ENCODE measurements at places on chromosomes 6 and 20. TPM values are rescaled to one million over a fixed set of nuclear protein-coding genes. Genes with fewer than 3 reads are reported as not detected.

DNA sequence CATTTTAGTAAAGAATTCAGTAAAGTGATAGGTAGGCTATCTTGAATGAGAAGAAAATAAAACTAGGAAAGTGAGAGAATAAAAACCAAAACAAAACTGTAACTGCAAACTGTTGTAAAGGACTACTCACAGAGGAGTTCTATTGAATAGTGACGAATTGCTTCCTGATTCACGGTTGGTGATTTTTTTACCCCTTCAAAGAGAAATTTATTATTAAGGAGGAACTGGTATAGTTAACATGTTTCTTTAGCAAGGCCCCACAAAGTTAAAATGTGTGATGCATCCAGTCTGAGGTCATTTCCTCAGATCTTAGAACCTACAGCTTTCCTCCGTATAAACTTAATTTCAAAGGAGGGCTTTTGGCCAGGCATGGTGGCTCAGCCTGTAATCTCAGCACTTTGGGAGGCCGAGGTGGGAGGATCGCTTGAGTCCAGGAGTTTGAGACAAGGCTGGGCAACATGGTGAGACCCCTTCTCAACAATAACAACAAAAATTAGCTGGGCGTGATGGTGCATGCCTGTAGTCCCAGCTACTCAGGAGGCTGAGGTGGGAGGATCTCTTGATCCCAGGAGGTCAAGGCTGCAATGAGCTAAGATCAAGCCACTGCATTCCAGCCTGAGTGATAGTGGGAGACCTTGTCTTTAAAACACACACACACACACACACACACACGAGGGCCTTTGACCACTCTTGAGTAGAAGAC is 8.3 kb downstream of the PRDM1 start:
- H3K4me3 ChIP-seq: no peak overlapping the region
- peaks cover 6% of the 10 kb centered on the region for H3K4me1 ChIP-seq

DNA sequence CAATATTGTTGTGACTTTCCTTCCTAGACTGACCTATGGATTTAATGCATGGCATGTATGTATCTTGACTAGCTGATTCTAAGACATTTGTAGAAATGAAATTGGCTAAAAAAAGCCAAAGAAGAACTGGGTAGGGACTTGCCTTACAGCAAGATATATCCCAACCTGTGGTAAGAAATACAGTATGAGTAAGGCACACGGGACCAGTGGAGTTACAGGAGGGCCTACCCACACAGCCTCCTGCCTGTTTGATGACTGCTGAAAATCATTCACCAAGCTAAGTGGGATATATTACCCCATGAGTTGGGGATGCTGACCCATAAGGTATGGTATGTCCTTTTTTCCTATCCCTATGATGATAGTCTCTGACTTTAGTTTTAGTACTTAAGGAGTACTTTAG is 112.2 kb downstream of the INSM1 start:
- H3K27me3 ChIP-seq: no peaks in the 10 kb centered on the region
- peaks cover 17% of the 10 kb centered on the region for H3K36me3 ChIP-seq
- no peak overlapping the region for H3K27ac ChIP-seq
- no peak overlapping the region for H3K4me3 ChIP-seq
- no peak for DNase-seq

DNA sequence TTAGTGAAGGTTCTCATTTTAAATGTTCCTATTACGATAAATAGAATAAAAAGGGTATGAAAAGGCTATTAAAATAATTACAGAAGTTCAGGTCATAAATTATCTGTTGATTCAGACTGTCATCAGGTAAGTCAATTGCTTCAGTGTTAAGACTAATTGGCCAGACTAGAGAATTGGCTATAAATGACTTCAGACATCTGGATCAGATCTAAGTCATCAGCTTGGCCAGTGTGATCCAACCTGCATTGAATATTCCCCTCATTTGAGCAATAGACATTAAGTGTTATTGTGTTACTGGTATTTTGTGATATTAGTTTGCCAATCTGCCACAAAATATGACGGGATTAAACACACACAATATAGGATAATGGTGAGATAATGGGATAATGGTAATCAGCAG is 377.6 kb upstream of the CITED2 start:
- H3K27ac ChIP-seq: no peak overlapping the region
- H3K4me3 ChIP-seq: no peak overlapping the region
- H3K4me1 ChIP-seq: peaks cover 21% of the 10 kb centered on the region
- no peaks in the 10 kb centered on the region for H3K27me3 ChIP-seq

- H3K27me3 ChIP-seq: no peaks in the 10 kb centered on the region
- DNase-seq: no peak
- peaks cover 7% of the 10 kb centered on the region for H3K36me3 ChIP-seq
- peaks cover 54% of the 10 kb centered on the region for H3K4me1 ChIP-seq
- peak overlapping the region; percentile 61 for H3K27ac ChIP-seq
Observed at GRCh38 chr6:36961441-36962435, 7.2 kb downstream of the PI16 start.

GRCh38 chr6:183668-184067 is 108.6 kb upstream of the DUSP22 start:
- no peaks in the 10 kb centered on the region for H3K36me3 ChIP-seq
- no peak overlapping the region for H3K27ac ChIP-seq
- H3K4me3 ChIP-seq: no peak overlapping the region
- H3K27me3 ChIP-seq: no peaks in the 10 kb centered on the region
- no peaks in the 10 kb centered on the region for H3K4me1 ChIP-seq
- no peak for DNase-seq

DNA sequence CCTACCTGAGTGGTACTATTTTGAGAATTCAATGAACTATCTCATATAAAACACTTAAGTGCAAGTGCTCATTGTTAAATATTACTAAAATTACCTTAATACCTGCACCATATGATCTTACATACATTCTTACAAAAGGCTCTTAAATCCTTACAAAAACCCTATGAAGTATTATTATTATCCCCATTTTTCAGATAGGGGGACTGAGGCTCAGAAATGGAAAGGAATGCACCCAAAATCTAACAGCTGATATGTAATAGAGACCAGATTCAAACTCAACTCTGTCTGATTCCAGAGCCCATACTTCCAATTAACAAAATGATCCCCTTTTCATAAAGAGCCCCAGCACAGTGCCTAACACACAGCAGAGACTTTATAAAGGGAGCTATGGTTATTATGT is 17.5 kb downstream of the BCL2L1 start:
- H3K27ac ChIP-seq: peak overlapping the region; percentile 98
- no peak for DNase-seq
- no peak overlapping the region for H3K4me3 ChIP-seq
- peaks cover 52% of the 10 kb centered on the region for H3K4me1 ChIP-seq

- H3K27ac ChIP-seq: no peak overlapping the region
- peak; percentile 71 for DNase-seq
- no peaks in the 10 kb centered on the region for H3K4me1 ChIP-seq
- no peaks in the 10 kb centered on the region for H3K36me3 ChIP-seq
- no peaks in the 10 kb centered on the region for H3K27me3 ChIP-seq
Observed at GRCh38 chr6:7431674-7432390, 42.2 kb downstream of the RIOK1 start.

DNA sequence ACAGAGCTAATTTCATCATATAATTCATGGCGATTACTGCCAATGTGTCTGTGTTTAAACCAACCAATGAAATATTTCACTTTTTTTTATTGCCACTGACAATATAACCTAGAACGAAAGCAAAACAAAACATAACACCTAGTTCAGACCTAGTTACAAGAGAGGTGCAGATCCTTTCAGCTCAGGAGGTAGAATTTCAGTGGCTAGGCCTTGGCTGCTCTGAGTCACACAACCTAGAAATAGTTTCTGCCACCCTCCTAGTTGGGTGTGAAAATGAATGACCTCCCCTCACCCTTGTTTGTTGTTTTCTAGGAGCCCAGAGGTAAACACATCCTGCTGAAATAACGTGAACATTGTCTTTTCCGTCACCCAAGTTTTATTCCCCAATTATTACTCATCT is 356.3 kb downstream of the HTR1B start:
- H3K27ac ChIP-seq: no peak overlapping the region
- no peak overlapping the region for H3K4me3 ChIP-seq
- no peaks in the 10 kb centered on the region for H3K4me1 ChIP-seq
- no peak for DNase-seq
- H3K27me3 ChIP-seq: no peaks in the 10 kb centered on the region

DNA sequence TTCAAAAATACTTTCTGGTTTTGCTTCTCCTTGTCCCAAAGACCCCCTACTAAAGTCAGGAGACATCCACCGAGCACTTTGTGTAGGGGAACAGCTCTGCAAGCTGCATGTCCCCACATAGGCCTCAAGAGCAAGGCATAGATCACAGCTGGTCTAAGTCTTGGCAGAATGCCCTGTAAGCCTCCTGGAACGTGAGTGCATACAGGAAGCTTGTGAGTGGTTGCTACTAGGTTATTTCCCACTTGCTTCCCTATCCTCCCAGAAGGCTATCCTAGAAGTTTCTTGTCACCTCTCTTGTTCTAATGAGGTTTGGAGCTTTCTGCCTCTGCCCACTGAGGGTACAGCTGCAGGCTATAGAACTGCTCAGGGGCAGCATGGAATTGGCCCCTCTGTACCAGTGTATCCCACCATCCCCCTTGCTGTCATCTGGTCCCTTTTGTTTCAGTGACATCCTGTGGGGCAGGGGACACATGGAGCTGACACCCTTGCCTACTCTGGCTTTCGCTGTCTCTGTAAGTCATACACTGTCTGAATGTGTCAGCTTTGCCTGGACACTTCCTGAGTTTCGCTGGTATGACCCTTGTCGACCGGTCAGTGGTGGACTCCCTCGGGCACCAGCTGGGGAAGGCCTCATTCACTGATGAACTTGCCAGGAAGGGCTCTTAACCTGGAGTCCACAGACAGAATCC is 35.6 kb upstream of the KCNK16 start:
- H3K4me3 ChIP-seq: no peak overlapping the region
- peaks cover 14% of the 10 kb centered on the region for H3K4me1 ChIP-seq
- H3K27me3 ChIP-seq: no peaks in the 10 kb centered on the region
- H3K36me3 ChIP-seq: no peaks in the 10 kb centered on the region
- peak; percentile 92 for DNase-seq

DNA sequence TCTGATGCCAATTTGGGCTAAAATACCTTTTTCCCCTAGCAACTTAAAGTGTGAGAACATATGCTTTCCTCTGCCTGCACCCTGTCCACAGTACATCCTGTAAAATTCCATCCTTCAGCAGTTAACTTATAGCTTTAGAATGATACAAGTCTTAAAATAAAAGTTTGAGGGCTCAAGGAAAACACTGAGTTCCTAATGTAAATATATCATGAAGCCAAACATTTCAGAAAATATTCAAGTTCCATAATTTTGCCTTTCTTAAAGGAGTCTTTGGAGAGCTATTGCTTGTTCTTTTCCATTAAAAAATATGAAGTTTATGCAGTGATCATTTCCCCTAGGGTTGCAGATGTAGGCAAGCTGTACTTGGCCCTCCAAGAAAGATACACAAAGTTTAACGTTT is 303.8 kb downstream of the COL12A1 start:
- H3K27ac ChIP-seq: no peak overlapping the region
- H3K36me3 ChIP-seq: no peaks in the 10 kb centered on the region
- no peak overlapping the region for H3K4me3 ChIP-seq
- no peaks in the 10 kb centered on the region for H3K27me3 ChIP-seq
- no peaks in the 10 kb centered on the region for H3K4me1 ChIP-seq

DNA sequence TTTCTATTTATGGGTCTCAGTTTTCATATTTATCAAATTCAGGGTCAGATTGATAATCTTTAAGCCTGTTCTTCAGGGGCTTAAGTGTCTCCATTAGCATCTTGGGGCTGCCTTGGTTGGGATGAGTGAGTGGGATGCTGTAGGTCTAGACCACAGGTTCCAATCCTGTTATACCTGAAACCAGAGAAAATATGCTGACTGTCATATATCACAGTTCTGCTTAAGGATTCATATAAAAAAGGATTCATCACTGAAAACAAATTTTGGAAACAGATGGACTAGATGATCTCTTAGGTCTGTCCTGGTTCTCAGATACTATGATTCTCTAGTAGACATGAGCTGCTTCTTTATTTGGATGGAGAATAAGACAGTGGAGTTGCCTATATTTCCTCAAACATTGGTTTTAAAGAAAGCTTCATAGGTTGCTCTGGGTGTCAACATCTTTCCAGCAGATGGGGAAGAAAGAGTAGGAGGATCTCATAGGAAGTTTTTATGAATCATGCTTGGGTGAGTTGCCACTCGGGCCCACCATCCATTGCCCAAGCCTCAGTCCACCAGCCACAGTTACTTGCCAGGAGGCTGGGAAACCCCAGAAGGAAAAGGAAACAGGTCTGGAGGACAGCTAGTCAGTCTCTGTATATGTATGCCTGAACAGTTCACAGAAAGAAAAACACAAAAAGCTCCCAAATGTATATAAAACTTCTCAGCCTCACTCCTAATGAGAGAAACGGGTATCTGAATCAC is 42.9 kb upstream of the MAP7 start:
- H3K4me1 ChIP-seq: peaks cover 8% of the 10 kb centered on the region
- no peak overlapping the region for H3K4me3 ChIP-seq
- no peak overlapping the region for H3K27ac ChIP-seq

- no peak overlapping the region for H3K4me3 ChIP-seq
- H3K27ac ChIP-seq: no peak overlapping the region
- no peaks in the 10 kb centered on the region for H3K27me3 ChIP-seq
- peaks cover 29% of the 10 kb centered on the region for H3K36me3 ChIP-seq
Observed at GRCh38 chr20:9447182-9447581, 67.2 kb upstream of the LAMP5 start.

DNA sequence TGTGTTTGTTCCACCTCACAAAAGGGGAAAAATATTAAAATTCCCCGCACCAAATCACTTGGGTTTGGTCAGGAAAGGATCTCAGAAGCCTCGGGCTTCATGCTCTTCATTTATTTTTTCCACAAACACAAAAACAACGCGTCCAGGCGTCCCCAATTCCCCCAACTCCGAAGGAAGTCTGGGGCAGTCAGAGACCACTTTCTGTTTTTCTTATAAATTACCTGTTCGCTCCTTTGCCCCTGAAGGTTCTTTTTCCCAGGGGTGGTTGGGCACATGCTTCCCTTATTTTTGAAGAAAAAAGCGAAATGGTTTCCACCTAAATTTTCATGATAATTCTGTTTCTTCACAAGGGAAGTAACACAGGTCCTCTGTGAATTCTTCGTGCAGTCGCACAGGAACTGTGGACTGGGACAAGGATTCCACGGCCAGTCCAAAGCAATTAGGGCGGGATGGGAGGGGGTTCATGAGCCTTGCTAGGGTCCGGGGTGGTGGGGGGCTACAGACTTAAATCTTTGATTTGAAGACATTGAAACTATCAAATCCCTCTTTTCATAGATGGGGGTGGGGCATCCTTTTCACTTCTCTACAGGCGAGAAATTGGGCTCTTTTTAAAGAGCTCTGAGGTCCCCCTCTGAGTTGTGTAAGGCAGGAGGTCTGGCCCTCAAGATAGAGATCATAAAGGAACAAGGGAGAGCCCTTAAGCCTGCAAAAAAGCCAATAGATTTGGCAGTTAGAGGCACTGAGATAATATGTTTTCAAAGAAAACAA is 30.5 kb upstream of the HFE start:
- DNase-seq: peak; percentile 74
- peak overlapping the region; percentile 98 for H3K27ac ChIP-seq
- no peaks in the 10 kb centered on the region for H3K36me3 ChIP-seq
- H3K4me3 ChIP-seq: peak overlapping the region; percentile 69
- no peaks in the 10 kb centered on the region for H3K27me3 ChIP-seq

- H3K27me3 ChIP-seq: no peaks in the 10 kb centered on the region
- no peak overlapping the region for H3K4me3 ChIP-seq
- H3K27ac ChIP-seq: no peak overlapping the region
- no peaks in the 10 kb centered on the region for H3K4me1 ChIP-seq
- peak; percentile 64 for DNase-seq
Observed at GRCh38 chr6:108526739-108527174, 34.0 kb upstream of the FOXO3 start.

The RWDD2A gene
- total RNA-seq: 0.58 TPM

The RSPH9 gene
- not detected for total RNA-seq

The ALDH5A1 gene
- 0.58 TPM for total RNA-seq

The CRISP3 gene
- 0.55 TPM for total RNA-seq

The GJA1 gene
- 47.8 TPM for total RNA-seq

The JAG1 gene
- 69.6 TPM for total RNA-seq

The IFNGR1 gene
- 17.9 TPM for total RNA-seq

The PAK1IP1 gene
- 1.7 TPM for total RNA-seq

The HTR1E gene
- not detected for total RNA-seq

The PARD6B gene
- 15.2 TPM for total RNA-seq

The C4A gene
- total RNA-seq: 32.1 TPM

All from stomach (tissue), 19 donors.